Activated CD4-positive, CD25-positive, alpha-beta regulatory T cell treated with anti-CD3 and anti-CD28 coated beads, Interleukin-2, amount 50 U/mL, for 16 hours (primary cell): ENCODE measurements at places on chromosomes 13 and 19.
A peak's percentile ranks its signal among the peaks of the same experiment; 100 is the strongest.

DNA sequence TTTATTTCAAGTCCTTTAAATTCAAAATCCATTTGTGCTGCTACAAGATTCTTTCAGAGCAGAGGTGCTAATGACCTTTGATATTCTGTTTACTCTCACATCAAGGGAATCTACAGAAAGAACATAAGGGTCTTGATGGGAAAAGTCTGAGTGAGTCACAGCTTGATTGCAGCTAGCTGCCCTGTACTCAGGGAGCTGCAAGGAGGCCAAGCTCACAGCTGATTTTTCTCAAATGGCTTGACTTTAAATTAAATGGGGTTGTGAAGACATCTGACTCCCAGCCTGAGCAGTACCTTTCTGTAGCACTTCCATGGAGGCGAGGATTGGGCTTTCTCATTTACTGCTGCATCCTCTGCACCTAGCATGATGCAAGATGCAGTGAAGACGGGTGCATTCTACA is 62.5 kb downstream of the RAP2A start:
- DNase-seq = no peak

- DNase-seq = no peak
Observed at GRCh38 chr13:21663197-21663596, 7.7 kb upstream of the FGF9 start.

- no peak for DNase-seq
Observed at GRCh38 chr13:23792680-23793079, 96.5 kb downstream of the MIPEP start.

DNA sequence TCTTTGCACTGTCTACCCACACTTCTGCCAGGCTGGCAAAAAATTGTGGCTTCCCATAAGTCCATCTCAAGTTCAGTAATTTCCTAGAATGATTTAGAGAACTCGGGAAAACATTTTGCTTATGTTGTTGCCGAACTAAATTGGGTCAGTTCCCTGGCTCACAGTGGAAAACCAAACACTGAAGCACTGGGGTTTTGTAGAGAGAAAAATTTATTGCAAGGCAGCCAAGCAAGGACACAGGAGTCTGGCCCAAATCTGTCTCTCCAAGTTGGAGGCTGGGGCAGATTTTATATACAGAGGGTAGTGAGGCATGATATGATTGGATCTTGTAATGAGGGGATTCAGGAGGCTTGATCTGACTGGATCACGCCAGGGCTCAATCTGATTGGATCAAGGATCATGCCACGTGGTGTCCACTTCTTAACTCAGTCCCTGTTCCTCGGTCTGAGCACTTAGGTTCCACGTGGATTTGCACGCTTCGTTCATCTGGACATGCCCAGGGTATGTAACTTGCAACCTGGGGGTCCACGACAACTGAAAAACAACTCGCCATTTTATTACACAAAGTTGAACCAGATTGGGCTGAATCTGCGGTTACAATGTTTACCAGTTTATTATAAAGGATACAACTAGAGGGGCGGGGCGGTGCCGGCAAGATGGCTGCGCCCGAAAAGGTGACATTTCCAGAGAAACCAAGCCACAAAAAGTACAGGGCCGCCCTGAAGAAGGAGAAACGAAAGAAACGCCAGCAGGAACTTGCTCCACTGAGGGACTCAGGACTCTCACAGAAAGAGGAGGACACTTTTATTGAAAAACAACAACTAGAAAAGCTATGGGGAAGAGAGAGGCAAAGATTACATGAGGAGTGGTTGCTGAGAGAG is 7.3 kb downstream of the CD209 start:
- DNase-seq = no peak

DNA sequence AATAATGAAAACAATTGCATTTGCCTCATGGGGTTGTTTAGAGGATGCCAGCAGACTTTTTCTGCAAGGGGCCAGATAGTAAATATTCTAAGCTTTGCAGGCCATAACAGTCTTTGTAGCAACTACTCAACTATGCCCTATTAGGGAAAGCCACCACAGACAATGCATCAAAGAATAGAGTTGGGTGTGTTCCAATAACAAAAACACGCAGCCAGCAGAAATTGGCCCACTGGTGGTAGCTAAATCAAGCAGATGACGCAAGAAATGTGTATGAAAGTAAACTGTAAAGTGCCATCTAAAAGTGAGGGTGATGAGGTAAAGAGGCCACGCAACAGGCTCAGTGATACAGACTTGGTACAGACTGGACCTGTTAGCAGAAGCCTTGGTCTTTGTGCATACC is 75.2 kb upstream of the SIAH3 start:
- DNase-seq = no peak

DNA sequence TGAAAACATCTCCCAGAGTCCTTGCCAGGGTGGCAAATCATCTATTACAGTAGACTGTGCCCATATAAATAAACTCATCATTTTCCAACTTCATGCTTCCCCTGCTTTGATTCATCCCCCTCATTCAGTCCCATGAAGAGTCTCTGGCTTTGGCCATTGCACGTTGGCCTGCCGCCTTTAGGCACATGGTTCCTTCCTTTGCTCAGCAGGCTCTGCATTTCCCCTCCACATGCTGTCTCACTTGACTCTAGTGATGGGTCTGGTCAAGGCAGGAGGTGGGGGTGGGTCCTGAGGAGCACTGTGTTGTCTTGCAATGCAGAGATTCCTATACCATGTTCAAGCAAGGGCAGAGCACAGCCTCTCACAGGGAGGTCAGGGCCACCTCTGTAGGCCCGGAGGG is 48.8 kb upstream of the ARGLU1 start:
- no peak for DNase-seq

GRCh38 chr13:84630476-84630875 is 748.2 kb upstream of the SLITRK1 start:
- no peak for DNase-seq

DNA sequence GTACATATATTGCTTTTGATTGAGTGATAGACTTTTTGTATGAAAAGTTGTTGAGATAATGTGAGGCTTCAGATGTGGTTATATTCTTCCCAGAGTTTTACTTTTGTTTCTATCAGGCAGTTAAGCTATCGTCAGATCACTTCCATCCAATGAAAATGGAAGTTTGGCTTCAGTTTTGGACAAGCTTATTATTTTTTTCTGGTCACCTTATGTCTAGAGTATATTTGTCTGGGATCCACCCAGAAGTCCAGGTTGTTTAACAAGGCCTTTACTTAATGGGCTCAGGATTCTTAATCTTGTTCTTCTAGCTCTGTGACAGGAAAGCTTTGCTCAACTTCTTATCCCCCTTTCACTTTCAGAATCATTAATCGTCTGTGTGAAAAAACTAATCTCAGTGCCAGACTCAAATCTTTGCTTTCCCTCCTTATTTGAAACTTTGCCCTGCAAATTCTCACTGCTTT is 150.9 kb downstream of the PDS5B start:
- no peak for DNase-seq

DNA sequence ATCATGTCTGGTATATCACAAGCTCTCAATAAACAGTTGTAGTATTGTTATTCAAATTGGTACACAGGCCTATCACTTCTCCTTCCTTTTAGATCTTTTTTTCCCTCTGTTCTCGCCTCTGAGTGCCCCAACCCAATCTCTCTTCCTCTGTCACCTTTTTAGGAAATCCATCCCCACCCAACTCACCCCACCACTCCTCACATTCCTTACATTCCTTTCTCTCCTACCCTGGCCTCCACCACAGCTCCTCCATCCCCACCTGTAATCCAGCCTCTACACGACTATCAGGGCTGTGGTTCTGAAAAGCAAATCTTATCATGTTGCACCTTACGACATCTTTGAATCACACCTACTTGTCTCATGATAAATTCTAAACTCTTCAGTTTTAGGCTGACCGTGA is 545.4 kb upstream of the GPC6 start:
- no peak for DNase-seq

- no peak for DNase-seq
Observed at GRCh38 chr19:3056417-3057088, 5.7 kb downstream of the TLE5 start.

GRCh38 chr13:24226762-24227161 is 66.2 kb downstream of the SPATA13 start:
- DNase-seq = no peak

DNA sequence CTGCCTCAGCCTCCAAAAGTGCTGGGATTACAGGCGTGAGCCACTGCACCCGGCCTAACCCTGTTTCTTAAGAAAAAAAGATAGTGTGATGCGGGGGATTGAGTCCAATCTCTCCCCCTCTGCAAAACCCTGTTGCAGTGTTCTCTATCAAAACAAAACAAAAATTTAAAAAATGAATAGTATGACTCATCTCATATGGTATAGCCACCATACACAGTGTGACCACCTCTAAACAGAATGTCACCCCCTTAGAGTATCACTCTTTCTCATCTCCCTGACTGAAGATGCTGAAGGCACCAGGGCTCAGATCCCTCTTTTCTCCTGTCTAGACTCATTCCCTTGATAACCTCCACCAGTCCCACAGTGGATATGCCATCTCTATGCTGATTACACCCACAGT is 6.8 kb upstream of the ERF start:
- no peak for DNase-seq

GRCh38 chr19:14127929-14128509 is 8.4 kb downstream of the ASF1B start:
- no peak for DNase-seq

DNA sequence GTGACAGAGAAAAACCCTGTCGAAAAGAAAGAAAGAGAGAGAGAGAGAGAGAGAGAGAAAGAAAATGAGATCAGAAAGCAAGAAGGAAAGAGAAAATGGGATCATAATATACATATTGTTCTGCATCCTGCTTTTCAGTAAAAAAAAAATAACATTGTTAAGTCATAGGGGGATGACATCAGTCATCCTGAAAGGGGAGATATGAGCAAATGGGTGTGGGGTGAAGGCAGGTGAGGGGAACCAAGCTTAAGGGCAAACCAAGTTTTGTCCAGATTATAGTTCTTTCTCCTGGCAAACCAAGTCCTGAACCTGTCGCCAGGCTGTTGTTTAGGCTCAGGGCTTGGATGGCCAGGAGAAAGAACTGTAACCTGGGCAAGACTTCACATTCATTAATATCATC is 92.6 kb upstream of the TMTC4 start:
- no peak for DNase-seq

DNA sequence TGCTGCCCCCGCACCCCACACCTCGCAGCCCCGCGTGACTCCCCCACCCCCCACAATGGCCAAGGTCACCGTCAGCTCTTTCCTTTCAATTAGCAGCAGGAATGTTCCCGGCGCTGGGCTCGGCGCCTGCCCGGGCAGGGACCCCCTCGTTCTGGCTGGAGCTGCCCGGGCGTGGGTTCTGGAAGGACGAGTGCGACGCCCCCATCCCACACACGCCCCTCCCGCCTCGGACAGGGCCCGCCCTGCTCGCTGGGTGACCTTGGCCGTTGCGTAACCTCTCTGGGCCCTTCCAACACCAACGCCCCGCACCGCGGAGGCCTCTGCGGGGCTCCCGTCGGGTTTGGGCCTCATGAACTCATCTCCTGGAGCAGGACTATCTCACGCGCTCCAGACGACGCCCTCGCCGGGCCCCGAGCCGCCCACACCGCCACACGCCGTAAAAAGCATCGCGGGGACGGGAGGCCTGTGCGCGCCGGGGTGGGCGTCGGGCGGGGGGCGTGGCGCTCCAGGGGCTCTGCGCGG is 10.3 kb downstream of the PALM start:
- no peak for DNase-seq

DNA sequence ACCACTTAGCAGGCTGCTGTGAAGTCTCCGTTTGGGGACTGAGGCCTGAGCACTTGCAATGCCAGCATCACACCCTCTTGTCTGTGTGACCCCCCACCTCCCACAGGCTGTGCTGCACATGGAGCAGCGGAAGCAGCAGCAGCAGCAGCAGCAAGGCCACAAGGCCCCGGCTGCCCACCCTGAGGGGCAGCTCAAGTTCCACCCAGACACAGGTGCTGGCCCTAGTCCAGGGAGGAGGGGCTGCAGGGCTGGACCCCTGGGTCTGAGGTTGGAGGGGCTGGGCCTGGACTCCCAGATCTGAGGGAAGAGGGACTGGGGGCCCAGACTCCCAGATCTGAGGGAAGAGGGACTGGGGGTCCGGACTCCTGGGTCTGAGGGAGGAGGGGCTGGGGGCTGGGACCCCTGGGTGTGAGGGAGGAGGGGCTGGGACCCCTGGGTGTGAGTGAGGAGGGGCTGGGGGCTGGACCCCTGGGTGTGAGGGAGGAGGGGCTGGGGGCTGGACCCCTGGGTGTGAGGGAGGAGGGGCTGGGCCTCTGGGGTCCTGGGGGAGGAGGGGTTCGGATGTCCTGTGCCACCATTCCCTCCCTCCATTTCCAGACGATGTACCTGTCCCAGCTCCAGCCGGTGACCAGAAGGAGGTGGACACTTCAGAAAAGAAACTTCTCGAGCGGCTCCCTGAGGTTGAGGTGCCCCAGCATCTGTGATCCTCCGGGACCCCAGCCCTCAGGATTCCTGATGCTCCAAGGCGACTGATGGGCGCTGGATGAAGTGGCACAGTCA is 11.6 kb upstream of the DHDH start:
- DNase-seq = no peak

- no peak for DNase-seq
Observed at GRCh38 chr19:47239152-47239551, 8.2 kb upstream of the BBC3 start.

- DNase-seq = peak; percentile 56
Observed at GRCh38 chr19:10105509-10106099, 558 bp upstream of the PPAN start.

- DNase-seq = peak; percentile 48
Observed at GRCh38 chr19:15463861-15464371, 428 bp downstream of the RASAL3 start.

DNA sequence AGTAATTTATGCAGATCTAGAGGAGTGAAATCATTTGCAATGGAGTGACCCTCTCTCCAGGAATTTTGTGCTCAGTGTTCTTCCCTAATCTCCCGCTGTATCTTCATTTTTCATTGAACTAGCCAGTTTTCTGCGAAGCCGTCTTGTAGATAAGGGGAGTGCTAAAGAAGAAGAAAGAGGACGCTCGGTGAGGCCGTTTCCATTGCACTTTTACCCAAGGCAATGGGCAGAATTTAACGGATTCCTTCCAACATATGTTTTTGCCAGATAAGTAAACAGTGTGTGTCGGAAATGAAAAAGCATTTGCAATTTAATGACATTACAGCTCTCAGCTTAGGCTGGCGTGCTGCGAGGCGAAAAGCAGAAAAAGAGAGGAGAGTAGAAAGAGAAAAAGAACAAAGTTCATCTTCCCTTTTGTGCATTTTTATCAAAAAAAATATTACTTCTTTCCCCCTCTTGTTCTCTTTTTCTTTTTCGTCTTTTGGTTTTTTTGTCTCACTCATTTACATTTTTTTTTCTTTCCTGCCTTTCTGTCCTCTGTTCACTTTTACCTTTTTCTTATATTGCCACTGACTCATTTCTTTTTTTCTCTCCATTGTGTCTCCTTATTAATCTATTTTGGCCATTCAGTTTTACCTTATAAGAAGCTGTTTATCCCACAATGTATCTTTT is 49.9 kb downstream of the SOX21 start:
- DNase-seq = no peak

- no peak for DNase-seq
Observed at GRCh38 chr13:36302289-36302688, 4.7 kb upstream of the CCDC169 start.
